CD4-positive, alpha-beta T cell treated with Interleukin-12 subunit alpha and Interleukin-12 subunit beta, for 1 hour (primary cell): ENCODE measurements at places on chromosomes 12 and 14.

- DNase-seq = no peak
Observed at GRCh38 chr12:130049666-130050065, 112.6 kb upstream of the FZD10 start.

GRCh38 chr14:87830443-87831096 lies 162.4 kb downstream of the GALC start:
- DNase-seq = no peak

- no peak for DNase-seq
Observed at GRCh38 chr14:30907659-30908057, 33.3 kb downstream of the COCH start.

DNA sequence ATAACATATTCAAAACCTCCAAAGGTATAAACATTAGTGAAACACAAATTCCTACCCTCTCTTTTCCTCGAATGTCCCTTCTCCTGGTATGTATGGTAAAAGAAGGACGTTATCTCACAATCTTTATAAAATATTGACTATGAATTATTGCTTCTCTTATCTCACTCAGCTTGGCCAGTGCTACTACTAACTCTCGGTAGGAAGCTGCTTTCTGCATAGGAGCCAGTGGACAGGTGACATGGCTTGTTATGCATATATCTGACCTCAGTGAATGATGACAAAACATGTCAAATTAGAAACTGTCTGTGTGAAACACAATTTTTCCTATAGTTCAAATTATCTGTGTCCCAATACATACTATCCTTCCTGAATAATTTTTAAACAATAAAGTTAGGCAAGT lies 48.5 kb upstream of the FLRT2 start:
- DNase-seq = no peak
